Mesothelial cell of epicardium (in vitro differentiated cells): ENCODE measurements at places on chromosomes 6 and 20. TPM values are rescaled to one million over a fixed set of nuclear protein-coding genes. Genes with fewer than 3 reads are reported as not detected.

GRCh38 chr6:140029551-140029950 lies 655.1 kb upstream of the CITED2 start:
- DNase-seq: no peak

GRCh38 chr6:51792273-51793030 lies 295.0 kb downstream of the PKHD1 start:
- DNase-seq: no peak

DNA sequence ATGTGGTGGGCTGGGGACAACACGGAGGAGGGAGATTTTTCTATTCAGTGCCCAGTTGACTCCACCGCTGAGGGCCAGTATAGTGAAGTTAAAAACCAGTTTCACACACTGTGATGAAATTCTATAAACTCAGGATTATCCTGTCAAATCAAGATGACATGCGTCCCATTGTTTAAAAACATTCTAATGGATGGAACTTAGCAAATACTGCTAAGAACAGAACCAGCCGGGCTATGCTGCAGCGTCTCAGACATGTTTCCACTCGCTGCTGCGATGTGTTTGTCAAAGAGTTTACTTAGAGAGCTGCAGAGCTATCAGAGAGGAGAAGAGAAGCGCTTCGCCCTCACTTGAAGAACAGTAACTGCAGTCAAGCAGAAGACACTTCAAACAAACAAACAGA lies 212.6 kb upstream of the FOXQ1 start:
- no peak for DNase-seq

DNA sequence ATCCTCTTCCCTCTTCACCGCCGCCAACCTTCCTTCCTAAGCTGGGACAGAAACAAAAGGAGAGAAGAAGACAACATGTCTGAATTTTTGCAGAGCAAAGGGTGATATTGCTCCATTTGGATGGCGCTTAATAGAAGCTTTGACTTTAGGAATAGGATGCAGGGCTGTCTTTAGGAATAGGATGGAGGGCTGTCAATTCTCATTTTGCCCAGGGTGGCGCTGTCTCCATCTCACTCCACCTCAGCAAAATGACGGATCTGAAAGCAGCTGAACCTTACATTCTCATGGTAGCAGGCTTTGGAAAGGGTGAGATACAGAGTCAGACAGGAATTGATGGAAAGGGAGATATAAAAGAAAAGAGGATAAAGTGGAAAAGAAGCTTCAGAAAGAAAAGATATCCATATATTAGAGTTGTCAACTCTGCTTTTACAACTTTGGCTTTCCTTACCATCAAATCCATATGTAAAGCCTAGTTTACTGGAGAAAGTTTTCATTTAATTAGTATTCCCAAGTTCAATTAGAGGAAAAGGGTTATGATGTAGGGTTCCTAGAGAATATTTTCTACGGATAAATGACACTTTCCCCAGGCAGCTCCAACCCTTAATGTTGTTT lies 2.4 kb downstream of the MTCL3 start:
- no peak for DNase-seq

DNA sequence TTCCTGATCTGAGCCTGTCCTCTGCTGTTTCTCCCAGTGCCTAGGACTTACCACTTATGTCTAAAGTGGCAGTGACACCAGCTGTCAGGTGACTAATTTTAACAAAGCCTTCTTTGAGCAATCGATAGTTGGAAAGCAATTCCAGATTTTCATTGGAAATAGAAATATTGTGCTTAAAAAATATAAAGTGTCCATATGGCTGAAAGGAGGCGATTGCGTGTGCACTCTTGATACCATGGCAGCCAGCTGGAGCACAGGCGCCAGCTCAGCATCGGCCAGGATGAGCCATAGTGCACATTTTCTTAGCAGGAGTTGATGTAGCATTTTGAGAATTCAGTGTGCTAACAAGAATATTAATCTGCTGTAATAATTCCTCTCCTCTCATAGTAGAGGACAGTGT lies 70.0 kb downstream of the LRRC1 start:
- no peak for DNase-seq

Gene MATN4
- total RNA-seq: 0.11 TPM in 1 of 3 replicates, not detected in the others

DNA sequence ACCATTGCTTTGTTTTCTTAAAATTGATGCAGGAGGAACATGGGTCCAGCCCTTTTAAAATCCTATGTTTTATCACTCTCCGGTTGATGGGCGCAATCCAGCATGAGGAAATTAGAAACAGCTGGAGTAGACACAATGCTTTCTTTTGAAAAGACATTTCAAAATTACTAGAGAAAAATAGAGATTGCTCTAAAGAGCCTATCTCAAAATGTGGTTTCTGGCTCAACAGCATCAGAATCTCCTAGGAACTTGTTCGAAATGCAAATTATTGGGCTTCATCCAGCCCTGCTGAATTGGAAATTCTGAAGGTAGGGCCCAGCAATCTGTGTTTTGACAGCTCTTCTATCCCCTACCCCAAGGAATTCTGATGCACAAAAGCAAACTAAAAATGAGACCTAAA lies 190.8 kb upstream of the BMP2 start:
- no peak for DNase-seq

Gene PTK6
- 0.11 to 0.18 TPM in 2 of 3 replicates, not detected in the other for total RNA-seq

DNA sequence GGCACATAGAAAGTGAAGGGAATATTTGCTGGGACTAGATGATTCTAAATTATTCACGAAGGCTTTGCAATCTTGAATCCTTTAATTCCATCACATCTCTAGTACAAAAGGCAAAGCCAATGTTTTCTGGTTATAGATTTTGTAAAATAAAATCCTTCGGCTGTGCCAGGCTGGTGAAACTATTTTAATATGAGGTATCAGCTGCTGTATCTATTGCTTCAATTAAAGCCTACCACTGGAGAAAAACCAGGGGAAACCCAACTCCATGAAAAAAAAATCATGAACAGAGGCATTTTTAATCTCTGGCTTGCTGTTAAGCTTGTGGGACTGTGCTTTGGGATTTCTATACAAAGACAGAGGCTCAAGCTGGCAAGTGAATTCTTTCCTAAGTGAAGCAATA lies 271.8 kb downstream of the QKI start:
- DNase-seq: no peak
